ENCODE measurements at places on chromosomes 13 and 19.

GRCh38 chr13:59607172-59607571 lies 556.6 kb downstream of the DIAPH3 start:
- DNase-seq, result no peak

- DNase-seq, result no peak
These were observed 106.0 kb downstream of the RAP2A start for GRCh38 chr13:97539651-97540610.

- no peak for DNase-seq
These were observed 1.9 kb upstream of the GPI start for GRCh38 chr19:34363094-34363493.

GRCh38 chr19:48591021-48591420 lies 15.5 kb upstream of the SPACA4 start:
- DNase-seq, result no peak

GRCh38 chr13:34951528-34951927 lies 9.5 kb downstream of the NBEA start:
- no peak for DNase-seq

- peak; percentile 46 for DNase-seq
These were observed 6.9 kb downstream of the UPK1A start for GRCh38 chr19:35673121-35673804.

- no peak for DNase-seq
These were observed 3.3 kb upstream of the AMER2 start for GRCh38 chr13:25175431-25175830.

GRCh38 chr19:28793391-28794168 lies 419.4 kb downstream of the UQCRFS1 start:
- no peak for DNase-seq

- no peak for DNase-seq
These were observed 7.3 kb upstream of the CCNE1 start for GRCh38 chr19:29804493-29804892.

- no peak for DNase-seq
These were observed 25.4 kb downstream of the ATP8B3 start for GRCh38 chr19:1786668-1787067.

GRCh38 chr19:23971598-23971997 lies 56.9 kb downstream of the ZNF726 start:
- no peak for DNase-seq

DNA sequence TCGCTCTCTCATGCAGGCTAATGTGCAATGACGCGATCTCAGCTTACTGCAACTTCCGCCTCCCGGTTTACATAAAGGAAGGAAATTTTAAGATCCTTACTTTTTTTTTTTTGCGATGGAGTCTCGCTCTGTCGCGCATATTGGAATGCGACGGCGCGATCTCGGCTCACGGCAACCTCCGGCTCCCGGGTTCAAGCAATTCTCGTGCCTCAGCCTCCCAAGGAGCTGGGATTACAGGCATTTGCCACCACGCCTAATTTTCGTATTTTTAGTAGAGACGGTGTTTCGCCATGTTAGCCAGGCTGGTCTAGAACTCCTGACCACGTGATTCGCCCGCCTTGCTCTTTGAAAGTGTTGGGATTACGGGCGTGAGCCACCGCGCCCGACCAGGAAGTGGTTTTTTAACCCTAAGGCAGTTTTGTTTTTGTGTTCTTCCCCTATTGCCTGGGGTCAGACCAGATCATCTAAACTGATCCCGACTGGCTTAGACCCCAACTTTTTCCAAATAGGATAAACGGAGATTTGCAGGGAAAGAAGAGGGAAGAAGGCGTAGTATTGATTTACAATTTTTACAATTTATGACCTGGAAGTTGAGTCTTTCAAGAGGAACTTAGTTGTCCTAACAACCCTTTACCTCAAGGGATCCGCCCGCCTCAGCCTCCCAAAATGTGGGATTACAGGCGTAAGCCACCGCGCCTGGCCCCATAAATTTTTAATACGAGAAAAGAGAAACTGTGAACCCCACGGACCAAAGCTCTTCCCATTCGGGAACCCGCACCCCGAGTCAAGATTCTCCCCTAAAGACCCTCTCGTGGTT lies 142.0 kb downstream of the ZNF737 start:
- DNase-seq, result no peak

GRCh38 chr13:97369261-97369893 lies 64.6 kb upstream of the RAP2A start:
- DNase-seq, result no peak

GRCh38 chr13:40233731-40234195 lies 432.7 kb downstream of the FOXO1 start:
- no peak for DNase-seq

DNA sequence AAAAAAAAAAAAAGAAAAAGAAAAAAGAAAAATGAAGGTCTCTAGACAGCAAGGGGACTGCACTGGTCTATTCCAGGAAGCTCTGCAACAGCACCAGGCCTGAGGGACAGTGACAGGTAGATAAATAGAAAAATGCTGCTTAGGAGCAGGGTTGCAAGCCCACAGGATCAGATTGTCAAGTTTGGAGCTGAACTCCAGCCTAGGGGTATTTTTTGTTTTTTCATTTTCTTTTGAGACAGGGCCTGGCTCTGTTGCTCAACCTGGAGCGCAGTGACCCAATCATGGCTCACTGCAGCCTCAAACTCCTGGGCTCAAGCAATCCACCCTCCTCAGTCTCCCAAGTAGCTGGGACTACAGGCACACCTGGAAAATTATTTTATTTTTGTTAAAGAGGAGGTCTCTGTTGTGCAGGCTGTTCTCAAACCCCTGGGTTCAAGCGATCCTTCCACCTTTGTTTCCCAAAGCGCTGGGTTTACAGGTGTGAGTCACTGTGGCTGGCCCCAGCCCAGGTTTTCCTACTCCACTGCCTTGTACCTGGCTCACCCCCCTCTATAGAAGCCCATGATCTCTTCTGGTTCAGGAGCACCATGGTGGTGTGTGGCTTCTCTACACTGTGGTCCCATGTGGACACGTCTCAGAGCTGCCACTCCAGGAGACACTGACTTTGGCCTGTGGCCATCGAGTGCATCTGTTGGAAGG lies 23.9 kb downstream of the POP4 start:
- no peak for DNase-seq

- no peak for DNase-seq
These were observed 315.9 kb downstream of the SLC7A1 start for GRCh38 chr13:29279356-29280254.

GRCh38 chr19:12801466-12802266 lies at the start of the genes PRDX2 and THSD8:
TSS of gene PRDX2 (minus strand) at chr19:12801800. CDS start at chr19:12801261, 539 bp downstream.
TSS of gene THSD8 (plus strand) at chr19:12802069. CDS start at chr19:12802072, 3 bp downstream.
- peak; percentile 86 for DNase-seq

DNA sequence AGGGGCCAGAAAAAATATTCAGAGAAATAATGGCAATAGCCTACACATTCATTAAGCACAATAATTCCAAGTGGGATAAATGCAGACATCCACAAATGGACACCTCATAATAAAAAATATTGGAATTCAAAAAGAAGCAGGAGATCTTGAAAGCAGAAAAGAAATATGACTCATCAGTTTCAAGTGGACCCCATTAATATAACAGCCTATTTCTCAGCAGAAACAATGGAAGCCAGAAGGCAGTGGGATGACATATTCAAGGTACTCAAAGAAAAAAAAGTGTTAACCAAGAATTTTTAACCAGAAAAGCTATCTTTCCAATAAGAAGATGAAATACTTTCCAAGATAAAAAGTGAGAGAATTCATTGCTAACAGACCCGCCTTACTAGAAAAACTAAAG lies 48.4 kb upstream of the CYP2A13 start:
- DNase-seq, result no peak
